AG04450 (cell line): ENCODE measurements at places on chromosomes 3 and 15.
A peak's percentile ranks its signal among the peaks of the same experiment; 100 is the strongest.

GRCh38 chr3:16290827-16291196 is 25.8 kb downstream of the OXNAD1 start:
- DNase-seq = no peak

GRCh38 chr15:79598639-79599038 is 166.5 kb downstream of the MINAR1 start:
- DNase-seq = no peak

GRCh38 chr3:108602249-108602934 is 12.9 kb downstream of the DZIP3 start:
- no peak for DNase-seq

DNA sequence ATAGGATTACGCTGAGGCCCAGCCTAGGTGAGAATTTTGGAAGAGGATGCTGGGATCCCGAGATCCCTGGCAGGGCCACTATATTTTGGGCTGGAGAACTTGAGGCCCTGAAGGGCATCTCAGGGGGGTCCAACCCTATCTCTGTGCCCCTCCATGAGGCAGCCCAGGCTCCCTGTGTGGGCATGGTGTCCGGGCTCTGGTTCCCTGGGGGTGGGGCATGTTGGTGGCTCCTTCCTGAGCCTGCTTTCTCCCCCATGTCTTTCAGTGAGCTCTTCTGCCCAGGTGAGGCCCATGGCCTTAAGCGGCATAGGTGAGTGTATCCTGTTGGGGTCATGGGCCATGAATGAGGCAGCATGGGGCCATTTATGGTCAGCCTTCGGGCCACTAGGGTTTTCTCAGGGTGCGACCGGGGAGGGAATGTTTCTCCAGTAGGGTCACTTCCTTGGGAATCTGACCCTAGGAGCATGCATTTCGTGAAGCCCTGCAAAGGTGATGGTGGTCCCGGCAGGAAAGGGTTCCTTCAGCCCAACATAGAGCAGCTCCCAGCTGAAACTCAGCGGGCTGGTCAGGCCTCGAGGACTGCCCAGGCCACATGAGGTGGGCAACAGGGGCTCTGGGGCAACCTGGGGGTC is 191.3 kb downstream of the UBE3A start:
- DNase-seq = no peak

DNA sequence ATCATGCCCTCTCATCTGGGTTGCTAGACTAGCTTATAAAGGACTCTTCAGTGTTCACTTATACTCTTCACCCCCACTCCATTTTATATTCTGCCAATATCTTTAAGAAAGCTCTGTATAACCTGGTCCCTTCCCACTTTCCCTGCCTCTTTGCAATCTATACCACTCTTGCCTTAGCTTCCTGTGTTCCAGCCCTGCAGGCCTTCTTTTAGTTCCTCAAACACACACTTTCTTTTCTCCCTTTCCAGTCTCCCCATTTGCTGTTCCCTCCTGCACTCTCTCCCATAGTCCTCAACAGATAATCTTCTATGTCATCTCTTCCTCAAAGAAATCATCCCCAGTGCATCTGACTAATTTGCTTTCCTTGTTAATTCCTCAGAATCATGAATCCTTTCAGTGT is 28.7 kb downstream of the SENP8 start:
- no peak for DNase-seq

GRCh38 chr3:2392981-2393380 is 294.3 kb downstream of the CNTN4 start:
- no peak for DNase-seq

- no peak for DNase-seq
Observed at GRCh38 chr3:144244662-144245061, 273.0 kb downstream of the DIPK2A start.

DNA sequence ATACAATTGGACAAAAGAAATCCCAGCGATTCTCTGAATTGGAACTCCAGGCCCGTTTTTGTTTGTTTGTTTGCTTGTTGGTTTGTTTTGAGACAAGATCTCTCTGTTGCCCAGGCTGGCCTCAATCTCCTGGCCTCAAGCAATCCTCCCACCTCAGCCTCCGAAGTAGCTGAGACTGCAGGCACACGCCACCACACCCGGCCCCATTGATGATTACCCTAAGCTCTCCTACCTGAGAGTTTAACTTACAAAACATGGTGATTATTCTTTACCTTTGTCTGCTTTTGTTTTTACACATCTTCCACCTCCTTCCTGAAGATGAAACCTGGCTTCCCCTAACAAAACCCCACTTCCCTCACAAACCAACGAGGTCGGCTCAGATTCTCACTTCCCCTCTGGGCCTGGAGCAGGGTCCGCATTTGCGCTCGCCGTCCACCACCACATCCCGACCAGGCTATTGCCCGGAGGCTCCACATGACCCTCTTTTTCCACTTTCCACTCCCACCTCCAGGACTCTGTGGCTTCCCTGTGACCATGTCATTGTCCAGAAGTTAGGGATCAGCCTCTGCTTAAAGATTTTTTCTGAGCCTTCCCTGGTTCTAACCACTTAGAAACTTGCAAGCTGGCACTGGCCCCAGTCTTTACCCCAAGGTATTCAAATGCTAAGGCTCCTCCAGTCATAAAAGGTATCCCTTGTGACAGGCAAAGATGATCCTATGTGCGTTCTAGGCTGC is 14.8 kb downstream of the KLHL6 start:
- no peak for DNase-seq

DNA sequence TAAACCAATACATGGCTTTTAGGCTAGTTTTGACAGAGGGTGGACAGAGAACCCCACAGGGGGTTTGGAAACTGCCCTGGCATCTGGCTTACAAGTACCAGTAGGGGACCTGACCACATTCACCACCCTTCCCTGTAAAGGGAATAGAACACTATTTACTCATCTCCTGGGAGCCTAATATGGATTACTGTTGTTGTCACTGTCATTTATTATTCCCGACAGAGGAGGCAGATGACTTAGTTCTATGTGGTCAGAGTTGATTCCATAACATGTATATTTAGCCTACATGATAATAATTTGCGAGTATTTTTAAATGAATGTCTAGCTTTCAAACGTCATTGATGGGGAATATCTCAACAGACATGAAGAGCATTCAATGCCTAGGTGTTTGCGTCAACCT is 15.9 kb downstream of the ZBTB38 start:
- DNase-seq = no peak

- no peak for DNase-seq
Observed at GRCh38 chr3:36814066-36814717, 49.8 kb upstream of the DCLK3 start.

DNA sequence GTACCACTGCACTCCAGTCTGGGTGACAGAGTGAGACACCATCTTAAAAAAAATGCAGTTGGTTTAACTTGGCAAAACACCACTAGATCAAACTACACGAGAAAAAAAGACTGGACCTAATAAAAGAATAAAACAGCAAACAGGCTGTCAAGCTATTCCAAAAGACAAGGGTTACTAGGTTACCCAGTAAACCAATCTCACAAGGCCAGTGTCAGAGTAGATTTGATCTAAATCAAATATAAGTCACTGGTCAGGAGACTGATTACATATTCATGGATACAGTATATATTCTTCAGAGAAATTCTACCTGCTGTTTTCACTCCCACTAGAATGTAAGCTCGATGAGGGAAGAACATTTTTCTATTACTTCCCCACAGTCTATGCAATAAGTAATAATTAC is 2.5 kb upstream of the GANC start:
- no peak for DNase-seq

- peak; percentile 33 for DNase-seq
Observed at GRCh38 chr3:134092208-134092701, 62.5 kb upstream of the SLCO2A1 start.

- no peak for DNase-seq
Observed at GRCh38 chr15:68704496-68705021, 116.1 kb downstream of the ANP32A start.

DNA sequence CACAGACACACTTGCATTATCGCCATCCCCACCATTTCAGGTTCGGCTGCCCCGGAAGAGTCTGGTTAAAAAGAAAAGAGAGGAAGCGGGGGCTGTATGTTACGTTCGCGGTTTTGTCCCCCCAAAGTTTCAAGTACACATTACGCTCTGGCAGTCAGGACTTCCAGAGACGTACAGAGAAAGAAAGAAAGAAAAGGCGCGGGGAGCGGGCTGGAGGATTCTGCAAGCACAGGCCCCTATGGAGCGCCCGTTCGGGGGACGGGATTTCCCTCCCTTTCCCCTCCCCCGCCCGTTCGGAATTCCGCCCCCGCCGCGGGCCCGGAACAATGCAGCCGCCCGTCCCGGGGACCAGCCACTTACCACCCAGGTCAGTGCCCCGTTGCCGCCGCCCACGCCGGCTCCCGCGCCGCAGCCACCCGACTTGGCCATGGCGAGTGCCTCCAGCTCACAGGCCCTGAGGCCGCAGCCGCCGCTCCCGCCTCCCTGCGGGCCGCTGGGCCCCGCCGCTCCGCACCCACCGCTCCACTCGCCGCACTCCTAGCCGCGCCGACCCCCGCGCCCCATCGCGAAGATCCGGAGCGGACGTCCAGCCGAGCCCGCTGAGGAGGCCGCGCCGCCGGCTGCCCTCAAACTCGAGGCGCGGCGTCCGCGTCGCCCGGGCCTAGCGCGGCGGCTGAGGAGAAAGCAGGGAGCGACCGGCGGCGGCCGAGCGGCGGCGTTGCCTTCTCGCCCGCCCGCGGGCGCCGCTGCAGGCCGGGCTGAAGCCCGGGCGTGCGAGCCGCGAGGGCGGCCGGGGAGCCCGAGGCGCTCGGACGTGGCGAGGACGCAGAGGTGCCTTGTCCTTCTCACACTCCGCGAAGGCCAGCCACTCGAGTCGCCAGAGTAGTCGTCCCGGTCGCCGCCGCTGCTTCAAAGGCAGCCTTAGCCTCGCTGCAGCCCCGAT is 567 bp downstream of the TOP2B start:
- DNase-seq = no peak

GRCh38 chr3:153463895-153464294 is 301.9 kb downstream of the RAP2B start:
- no peak for DNase-seq

DNA sequence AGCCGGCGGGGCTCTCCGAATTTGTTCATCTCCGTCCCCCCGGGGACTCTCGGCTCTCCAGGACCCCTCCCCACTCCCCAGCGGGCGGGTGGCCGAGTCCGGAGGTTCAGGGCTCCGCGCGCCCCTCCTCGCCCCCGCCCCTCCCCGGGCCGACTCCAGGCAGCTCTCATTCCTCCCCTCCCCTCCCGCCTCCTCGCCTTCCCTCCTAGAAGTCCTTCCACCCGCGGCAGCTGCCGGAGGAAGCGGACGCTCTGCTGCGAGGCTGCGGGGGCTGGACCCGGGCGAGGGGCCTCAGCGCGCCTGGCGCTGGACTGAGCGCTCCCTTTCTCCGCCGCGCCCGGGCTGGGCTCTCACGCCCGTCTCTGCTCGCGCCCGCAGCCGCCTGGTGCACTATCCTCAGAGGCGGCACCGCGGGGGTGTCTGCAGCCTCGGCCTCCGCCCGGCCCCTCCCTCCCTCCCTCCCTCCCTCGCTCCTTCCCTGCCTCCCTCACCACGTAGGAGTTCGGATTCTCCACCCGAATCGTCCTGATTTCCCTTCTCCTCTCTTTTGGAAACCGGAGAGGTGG is at the start of gene ROBO2:
TSS of gene ROBO2 (plus strand) at position 494 of the 566 bp plus-strand sequence. CDS start 687 bp downstream, outside the sequence.
- no peak for DNase-seq

DNA sequence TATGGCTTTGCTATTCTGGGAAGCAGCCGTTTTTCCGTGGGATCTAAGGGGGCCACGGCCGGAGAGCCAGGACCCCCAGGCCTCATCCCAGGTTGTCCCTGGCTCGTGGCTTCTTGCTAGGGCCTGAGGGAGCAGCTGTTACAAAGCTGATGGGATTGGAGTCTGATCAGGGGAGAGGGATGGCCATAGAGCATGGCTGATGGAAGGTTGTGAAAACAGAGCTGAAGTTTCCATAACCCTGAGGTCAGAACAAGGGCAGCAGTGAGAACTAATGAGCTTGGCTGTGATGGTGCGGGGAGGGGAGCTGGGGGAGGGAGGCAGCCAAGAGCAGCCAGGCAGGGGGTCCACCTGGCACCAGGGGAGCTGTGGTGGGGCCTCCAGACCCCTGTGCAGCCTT is 63.0 kb downstream of the LINGO1 start:
- DNase-seq = no peak

GRCh38 chr15:77575203-77575934 is 57.3 kb downstream of the LINGO1 start:
- no peak for DNase-seq

- DNase-seq = no peak
Observed at GRCh38 chr3:143201045-143201444, 81.5 kb downstream of the CHST2 start.

DNA sequence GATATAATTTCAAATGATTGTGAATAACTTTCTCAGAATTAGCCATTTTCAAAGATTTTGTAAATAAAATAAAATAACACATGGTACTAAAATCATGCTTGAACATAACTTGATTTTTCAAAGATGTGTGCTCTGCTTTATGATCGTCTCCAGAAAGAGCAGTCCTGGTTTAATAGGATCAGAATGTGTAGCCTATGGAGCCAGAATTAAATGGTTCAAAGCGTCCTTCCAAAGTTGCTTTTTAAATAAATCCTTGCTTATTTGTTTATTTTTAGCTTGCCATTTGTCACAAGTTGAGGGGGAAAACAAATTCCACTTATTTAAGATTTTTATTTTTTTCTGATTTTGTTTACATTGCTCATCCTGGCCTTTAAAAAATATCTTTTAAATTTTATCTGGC is 123.7 kb upstream of the SPRED1 start:
- DNase-seq = no peak

GRCh38 chr3:79737530-79737929 is 30.3 kb downstream of the ROBO1 start:
- no peak for DNase-seq

- DNase-seq = no peak
Observed at GRCh38 chr15:52105846-52106245, 6.7 kb downstream of the BCL2L10 start.

DNA sequence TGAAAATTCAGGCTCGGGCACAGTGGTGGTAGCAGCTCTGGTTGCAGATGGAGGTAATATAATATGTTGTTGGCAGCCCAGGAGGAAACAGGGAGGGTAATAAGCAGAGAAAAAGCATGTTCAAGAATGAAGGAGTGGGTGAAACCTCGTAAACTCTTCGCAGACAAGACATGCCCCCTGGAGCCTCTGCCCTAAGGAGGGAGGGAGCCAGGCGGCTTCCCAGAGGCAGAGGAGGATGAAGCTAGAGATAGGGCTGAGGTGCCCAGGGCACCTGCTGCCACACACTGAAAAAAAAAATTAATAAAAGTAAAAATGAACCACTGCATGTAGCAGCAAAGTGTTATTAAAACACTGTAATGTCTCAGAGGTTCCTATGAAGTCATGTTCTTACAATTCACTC is 137.3 kb downstream of the FOXP1 start:
- no peak for DNase-seq

DNA sequence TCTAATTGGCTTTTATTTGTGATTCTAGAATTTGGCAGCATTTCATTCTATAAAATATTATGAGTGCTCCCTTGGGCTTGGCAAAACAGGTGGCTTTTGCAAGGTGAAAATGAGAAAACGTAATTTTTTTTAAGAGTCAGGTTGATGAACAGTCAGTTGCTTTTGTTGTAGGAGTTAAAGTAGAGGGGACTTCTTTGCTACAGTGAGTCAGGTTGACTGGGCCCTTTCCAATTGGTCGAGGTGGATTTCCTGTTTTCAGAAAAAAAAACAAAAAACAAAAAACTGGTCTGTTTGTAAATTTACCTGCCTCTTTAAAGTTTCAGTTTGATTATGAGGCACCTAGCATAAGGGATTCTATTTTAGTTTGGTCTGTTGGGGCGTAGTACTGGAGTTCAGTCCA is 1469.4 kb upstream of the GBE1 start:
- DNase-seq = no peak
